Myocyte (in vitro differentiated cells): ENCODE measurements at places on chromosomes 1 and 21.

GRCh38 chr1:1564268-1564667, 10.4 kb downstream of the SSU72 start:
- no peak for DNase-seq

DNA sequence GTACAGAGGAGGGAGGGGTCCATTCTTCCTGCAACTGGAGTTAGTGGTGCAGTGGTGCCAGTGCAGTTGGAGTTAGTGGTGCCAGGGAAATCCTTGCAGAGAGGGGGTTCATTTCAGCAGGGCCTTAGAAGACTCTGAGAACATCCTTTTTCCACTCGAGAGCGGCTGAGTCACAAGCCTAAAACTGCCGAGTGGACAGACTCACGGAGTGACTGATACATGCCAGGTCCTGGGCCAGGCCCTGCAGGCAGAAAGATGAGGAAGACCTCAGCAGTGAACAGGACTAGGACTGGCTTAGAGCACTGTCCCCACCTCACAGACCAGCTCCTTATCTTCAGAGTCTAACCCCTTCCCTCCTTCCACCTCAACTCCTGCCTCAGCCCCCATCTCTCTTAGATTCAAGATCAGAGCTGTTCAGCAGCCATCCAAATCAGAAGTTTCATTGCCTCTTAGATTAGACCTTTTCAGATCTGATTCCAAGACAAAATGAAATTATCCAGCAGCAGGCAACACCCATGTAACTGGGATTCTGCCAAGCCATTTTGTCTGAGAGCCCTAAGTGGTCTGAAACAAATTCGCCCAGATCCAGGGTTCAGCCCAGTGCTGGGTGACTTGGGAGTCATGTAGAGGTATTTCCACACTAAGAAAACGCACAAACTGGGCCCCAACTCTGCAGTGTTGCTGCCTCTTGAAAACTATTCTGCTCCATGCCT, 12.7 kb upstream of the IKBKE start:
- DNase-seq = no peak

- DNase-seq = no peak
Measured at GRCh38 chr1:34907487-34908090, 21.9 kb downstream of the DLGAP3 start.

DNA sequence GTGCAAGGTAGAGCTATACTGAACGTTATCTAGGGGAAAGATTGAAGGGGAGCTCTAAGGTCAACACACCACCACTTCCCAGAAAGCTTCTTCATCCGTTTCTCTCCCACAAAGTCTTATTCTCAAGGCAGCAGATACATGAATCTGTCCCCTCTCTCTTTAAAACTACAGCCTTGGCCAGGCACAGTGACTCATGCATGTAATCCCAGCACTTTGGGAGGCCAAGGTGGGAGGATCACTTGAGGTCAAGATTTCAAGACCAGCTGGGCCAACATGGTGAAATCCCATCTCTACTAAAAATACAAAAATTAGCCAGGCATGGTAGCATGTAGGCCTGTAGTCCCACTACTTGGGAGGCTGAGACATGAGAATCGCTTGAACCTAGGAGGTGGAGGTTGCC, 8.1 kb downstream of the CYP4X1 start:
- DNase-seq = no peak

DNA sequence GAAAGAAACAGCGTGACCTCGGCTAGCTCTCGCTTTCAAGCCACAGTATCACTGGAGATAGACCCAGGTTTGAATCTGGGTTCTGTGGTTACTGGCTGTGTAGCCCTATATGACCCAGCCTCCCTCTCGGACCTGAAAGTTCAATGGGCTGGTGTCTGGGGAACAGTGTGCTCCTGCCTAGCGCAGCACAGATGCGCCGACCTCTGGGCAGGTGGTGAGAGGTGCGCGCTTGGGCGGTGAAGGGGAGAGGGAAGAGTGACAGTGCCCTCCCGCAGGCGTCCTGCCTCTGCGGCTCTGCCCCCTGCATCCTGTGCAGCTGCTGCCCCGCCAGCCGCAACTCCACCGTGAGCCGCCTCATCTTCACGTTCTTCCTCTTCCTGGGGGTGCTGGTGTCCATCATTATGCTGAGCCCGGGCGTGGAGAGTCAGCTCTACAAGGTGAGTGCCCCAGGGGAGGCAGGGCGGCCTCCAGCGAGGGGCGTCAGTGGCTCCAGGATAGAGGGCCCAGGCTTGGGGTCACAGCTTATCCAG, 10.5 kb downstream of the SERINC2 start:
- DNase-seq = no peak

DNA sequence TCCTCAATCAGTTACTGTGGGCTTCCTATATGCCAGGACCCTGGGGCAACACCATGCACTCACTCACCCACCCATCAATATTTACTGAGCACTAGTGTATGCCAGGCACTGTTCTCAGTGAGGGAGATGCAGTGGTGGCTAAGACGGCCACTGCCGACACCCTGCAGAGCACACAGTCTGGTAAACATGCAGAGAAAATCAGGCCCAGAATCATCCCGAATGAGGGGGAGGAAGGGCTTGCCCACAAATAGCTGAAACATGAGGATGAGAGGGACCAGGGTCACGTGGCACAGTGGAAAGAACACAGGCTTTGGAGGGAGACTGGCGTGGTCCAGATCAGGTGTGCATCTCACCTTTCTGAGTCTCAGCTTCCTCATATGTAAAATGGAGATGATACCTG, 89.2 kb upstream of the IGSF21 start:
- no peak for DNase-seq

- peak; percentile 45 for DNase-seq
Measured at GRCh38 chr1:201267481-201268229, 15.7 kb upstream of the PKP1 start.

DNA sequence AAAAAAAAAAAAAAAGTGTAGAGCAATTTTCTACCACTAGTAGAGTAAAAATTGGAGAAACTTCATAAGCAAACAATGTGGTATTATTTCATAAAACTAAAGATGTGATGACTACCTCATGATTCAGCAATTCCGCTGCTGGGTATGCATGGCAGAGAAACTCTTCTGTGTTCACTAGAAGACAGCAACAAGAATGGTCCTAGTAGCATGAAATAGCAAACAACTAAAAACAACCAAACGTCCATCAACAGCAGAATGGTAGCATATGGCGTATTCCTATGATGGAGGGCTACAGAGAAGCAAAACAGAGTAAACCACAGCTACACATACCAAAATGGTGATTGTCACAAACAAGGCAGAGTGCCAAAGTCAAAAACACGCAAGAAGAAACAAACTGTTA, 18.9 kb downstream of the HTR1D start:
- DNase-seq = peak; percentile 84

DNA sequence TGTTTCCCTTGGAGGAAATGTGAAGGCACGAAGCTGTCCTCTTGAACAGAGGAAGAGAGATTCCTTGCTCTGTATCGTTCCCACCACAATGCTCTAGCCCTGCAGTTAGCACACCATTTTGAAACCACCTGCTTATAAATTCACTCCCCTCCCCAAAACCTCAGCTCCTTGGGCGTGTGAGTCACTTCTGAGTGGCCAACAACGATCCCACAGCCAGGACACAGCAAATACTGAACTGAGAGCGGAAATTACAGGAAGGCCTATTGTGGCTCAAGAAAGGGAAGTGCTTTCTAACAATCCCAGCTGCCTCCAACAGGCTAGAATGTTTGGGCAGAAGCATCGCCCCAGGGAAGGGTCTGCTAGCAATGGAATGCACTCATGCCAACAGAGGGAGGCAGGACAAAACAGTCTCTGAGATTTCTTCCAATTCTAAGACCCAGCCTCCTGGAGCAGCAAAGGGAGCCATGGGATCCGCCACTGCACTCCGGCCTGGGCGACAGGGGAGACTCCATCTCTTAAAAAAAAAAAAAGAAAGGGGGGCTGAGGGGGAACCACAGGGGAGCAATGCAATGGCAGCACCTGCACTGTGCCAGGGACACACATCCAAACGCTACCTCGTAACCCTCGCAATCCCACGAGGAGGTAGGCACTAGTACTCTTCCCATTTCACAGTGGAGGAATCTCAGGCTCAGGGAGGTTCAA, 1.9 kb downstream of the TMEM53 start:
- DNase-seq = peak; percentile 96

GRCh38 chr1:34829250-34829649, 30.3 kb downstream of the SMIM12 start:
- peak; percentile 44 for DNase-seq

- DNase-seq = no peak
Measured at GRCh38 chr1:170085091-170085490, 10.6 kb upstream of the KIFAP3 start.

DNA sequence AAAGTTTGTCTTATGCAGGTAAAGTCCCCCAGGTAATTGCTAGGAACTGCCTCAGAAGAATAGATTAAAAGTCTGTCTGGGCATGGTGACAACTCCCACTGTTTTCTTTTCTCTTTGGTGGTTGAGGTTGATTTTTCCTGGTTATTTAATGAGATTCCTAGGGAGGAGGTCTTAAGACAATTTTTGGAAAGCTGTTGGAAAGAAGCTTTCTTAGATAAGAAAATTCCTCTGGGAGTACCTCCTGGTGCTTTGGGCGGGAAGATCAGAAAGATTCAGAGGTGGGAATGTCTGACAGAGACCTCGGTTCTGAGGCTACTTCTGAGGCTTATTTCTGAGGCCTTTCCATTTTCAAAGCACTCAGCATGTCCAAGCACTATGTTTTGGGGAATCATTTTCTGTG, 25.0 kb upstream of the IVNS1ABP start:
- DNase-seq = no peak
